Hepatic stellate cell (primary cell): ENCODE measurements at places on chromosomes 1 and 21.

GRCh38 chr1:92478393-92478792 lies 8.3 kb downstream of the GFI1 start:
- DNase-seq: no peak

DNA sequence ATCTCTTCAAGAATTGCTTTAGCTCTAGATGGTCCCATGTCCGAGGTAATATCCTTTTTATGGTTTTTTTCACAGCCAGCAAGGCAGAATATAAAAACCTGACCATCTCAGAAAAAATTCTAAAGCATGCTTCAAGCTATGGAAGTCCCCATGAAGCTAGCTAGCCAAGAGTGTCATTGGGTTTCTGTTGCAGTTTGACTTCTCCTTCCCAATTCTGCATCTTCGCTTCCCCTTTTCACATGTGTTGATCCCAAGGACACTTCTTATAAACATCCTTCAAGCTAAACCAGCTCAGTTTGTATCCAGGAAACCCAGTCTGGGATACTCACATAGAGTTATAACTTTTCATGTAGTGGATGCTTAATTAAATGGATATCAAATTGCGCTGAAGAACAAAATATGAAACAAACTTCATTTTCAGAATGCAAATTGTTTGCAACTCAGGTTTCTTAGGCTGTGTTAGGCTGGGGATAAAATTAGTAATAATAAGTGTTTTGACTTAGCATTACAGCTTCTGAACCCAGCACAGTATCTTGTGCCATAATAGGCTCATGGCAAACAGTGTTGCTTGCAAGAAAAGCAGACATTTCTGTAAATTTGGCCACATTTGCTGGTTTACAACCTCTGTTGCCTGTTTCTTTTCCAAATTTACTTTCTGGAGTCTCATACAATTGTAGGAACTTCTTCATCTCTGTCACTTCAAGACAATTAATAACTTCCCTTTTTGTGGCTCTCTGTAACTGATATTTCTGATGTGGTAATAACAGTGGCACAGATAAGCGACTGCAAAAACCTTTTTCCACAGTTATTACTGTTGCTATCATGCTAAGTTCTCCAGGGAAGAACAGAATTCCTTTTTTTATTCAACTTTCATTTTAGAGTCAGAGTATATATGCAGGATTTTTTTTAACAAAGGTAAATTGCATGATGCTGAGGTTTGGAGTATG lies 53.2 kb downstream of the NCAM2 start:
- no peak for DNase-seq

DNA sequence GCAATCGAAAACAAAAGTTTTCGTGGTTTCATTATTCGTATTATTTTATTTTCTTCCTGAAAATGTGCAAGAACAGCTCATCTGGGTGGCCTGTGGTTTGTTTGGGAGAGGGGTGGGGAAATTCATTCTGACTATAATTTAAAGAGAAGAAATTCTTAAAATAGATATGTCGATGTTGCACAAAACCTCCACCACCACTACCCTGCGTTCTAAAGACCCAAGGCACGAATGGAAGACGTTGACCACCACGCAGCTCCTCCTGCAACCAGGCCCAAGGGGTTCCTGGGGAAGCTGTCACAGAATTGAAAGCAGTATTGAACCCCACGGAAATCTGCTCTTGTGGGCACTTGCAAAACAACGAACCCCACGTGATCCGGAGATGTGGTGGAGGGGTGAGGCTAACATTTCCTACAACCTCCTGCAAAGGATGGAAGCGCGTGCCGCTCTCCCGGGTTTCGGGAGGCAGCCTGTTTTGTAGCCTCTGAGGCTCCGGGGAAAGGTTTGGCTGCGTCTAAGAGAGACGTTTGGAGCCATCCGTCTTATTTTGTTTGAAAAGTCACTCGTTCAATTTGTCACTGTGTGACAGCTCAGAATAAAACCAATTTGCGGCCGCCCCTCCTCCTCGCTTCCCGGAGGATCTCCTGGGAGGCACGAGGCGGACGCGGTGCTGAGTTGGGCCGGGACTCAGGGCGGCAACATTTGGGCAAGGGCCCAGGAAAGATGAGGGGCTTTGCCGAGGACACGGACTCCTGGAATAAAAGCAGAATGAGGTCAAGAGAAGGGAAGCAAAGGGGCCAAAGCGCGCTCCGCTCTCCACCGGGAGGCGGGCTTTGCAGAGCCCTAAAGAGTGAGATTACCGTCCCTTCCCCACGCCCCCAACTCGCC lies 810 bp upstream of the HLX start:
- DNase-seq: peak; percentile 57

DNA sequence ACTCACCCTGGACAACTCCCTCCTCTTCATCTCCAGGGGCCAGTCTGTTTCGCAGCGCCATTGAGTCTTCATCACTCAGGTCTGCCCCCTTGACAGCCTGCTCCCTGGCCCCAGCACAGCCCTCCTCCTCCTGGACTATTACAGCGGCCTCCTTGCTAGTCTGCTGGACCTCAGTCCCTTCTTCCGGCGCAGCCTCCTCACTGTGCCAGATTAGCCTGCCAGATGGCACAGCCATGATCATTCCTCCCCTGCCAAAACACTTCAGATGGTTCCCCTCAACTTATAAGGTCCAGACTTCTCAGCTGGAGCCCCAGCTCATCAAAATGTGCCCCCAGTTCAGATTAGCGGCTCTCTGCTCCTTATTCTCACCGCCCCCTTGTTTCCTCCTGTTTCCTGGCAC lies 7.0 kb upstream of the CELSR2 start:
- no peak for DNase-seq

DNA sequence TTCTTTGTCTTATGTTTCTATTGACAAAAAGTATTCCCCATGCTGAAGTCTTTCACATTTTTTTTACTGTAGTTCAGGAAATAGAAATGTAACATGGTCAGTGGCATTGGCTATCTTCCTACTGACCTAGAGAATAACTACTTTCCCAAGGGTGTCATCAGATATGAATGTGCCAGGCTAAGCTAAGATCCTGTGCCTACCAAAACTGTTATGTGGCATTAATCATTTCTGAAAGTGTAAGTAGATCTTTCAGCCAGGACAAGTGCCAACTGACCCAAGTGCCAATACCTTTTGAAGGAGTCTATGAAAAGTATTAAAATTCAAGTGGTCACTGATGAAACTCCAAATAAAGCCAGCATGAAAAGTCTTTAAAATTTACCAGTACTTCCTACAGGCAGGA lies 165.3 kb downstream of the TNFSF18 start:
- no peak for DNase-seq

DNA sequence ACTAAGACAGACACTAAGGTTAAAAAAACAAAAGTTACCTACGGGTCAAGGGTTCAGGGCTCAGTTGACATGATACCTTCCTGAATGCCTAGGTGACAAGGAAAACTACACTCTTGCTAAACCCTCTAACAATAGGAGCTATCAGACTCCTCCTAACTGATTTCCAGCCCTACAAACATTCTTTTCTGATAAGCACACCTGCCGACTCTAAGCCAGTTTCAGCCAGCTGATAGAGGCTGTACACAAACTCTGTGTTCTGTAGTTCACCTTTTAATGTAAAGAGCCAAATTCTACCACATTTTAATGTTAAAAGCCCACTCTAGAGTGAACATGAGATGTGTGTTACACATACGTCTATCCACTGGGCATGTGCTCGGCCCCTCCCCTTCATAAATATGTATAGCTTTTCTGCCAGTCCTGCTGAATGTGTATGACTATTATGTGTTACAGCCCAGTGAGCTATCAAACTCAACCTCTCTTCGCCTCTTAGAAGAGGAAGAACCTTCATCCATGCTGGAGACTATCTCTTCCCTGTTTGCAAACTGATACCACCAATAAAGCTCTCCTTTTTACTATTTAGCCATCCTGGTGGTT lies 40.0 kb upstream of the FAM163A start:
- no peak for DNase-seq

DNA sequence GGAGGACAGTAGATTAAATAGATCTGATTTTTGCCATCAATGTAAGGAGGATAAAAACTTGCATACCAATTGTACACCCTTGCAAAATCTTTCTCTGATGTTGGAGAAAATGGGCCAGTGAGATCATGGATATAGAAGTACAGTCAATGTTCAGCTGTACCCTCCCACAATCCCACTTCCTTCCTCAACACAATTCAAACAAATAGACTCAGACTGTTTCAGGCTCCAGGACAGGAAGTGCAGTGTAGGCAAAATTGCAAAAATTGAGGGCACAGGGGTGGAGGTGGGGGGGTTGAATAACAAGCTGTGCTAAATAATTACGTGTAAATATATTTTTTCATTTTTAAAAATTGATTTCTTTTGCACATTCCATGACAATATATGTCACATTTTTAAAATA lies 3.9 kb upstream of the IFI44 start:
- no peak for DNase-seq

GRCh38 chr1:72285074-72285425 lies 2.7 kb upstream of the NEGR1 start:
- peak; percentile 44 for DNase-seq

- DNase-seq: no peak
Measured at GRCh38 chr1:243814718-243815117, 35.3 kb downstream of the AKT3 start.

DNA sequence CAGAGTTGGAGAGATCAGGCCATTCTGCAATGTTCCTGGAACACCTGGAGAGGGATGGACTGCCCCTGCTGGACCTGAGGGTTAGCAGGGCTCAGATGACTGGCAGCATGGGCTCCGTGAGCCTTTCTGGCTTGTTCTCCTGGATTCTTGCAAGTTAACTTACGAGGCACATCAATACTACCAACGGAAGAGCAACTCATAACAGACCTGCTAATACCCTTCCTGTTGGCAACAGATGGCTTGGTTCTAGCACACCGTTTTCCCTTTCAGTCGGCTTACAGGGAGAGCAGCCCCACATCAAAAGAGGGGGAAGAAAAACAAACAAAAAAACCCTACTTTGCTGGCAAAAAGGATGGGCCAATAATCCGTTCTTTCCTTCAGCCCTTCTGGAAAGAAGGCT lies 47.9 kb downstream of the SLC66A1 start:
- no peak for DNase-seq

DNA sequence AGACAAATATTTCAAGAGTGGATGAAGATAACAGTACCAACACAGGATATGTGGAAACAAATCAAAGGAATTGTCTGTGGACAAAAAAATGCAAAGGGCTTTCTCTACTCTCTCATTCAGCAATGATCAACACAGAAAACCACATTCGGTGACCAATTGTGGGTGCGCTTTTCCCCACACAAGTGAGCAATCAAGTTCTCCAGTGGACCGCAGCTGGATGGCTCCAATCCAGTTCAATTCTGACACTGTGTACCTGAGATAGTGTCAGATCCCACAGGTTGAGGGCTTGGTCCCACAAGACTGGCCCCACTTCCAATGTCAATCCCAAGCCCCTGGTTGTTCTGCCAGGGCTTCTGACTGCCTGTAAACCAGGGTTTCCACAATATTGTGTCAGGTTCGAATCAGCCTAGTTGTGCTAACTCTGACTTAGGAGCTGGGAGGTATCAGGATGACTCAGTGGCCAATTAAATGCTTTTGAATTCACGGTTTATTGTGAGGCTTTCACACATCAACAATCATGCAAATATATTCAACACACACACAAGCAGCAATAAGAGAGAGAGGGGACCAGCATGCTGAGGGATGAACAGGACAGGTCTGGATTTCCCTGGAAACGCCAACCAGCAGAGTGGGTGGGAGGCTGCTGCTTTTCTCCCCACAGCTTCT lies 87.0 kb upstream of the BTG3 start:
- no peak for DNase-seq

DNA sequence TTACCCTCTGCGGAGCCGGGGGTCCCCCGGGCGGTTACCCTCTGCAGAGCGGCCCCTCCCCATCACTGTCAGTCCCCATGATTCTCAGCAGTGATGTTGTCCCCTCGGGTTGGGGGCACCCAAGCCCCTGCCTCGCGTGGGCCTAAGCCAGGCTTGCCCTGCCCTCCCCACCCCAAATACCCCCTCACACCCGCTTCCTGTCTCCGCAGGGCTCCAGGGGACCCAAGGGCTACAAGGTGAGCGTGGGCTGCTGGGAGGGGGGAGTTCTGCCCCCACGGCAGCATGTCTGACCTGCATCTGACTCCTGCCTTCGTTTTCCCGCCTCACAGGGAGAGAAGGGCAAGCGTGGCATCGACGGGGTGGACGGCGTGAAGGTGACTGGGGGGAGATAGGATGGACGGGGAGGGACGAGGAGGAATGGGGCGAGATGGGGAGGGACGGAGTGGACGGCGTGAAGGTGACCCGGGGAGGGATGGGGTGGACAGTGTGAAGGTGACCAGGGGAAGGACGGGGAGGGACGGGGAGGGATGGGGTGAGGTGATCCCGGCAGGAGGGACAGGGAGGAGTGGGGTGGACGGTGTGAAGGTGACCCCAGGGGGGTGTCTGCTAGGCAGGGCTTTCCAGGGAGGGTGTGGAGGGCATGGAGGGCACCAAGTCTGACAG lies 8.6 kb downstream of the COL6A1 start:
- DNase-seq: no peak

DNA sequence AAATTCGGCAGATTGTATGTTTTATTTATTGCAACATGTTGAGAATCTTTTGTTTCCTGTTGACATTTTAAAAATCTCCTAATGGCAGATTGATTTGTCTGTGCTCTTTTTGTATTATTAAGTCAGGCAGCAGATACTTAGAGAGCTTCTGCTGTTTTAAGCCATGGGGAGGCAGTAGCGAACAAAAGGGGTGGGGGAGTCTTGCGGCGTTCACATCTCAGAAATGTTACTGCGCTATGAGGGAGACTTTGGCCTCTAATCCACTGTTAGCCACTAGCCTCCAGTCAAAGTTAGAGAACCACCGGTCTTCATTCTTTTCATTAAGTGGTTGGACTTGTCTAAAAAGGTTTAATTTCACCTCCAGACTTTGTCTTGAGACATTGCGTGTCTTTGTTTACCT lies 93.6 kb downstream of the DYRK1A start:
- no peak for DNase-seq

- DNase-seq: peak; percentile 86
Measured at GRCh38 chr1:22641906-22642636, 1.4 kb upstream of the C1QC start.

DNA sequence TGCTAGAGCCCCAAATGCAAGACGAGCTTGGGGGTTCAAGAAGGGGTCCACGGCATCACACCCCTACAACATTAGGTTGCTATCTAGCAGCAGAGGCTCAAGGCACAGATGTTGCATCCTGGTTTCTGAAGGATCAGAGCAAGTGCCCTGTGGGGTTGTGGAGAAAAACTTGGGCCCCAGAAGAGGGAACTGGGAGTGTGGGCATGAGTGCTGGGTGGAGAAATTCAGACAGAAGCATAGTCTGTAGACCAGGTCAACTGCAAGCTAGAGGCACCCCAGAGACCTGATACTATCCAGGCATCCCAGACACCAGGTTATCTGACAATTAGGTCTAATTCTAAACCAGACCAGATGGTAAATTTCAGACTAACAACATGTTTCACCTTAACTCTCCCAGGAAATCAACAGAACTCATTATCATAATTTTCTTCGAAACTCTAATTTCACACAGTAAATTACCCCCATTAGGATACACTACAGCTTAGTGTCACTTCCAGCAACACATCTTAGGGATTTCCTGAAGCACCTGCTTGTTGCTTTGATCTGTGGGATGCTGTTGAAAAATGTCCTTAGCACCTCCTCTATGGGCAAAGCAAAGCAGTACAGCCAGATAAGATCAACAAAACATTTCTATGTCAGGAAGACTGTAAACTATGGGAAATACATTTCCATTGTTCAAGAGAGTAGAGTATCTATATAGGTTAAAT lies 179.3 kb downstream of the VAV3 start:
- no peak for DNase-seq

- DNase-seq: no peak
Measured at GRCh38 chr1:11857164-11857851, 1.4 kb downstream of the NPPB start.

GRCh38 chr1:241627453-241628259 lies 12.5 kb downstream of the CHML start:
- peak; percentile 28 for DNase-seq
